Effector CD8-positive, alpha-beta T cell (primary cell): ENCODE measurements at places on chromosomes 6 and 20.

- DNase-seq = no peak
These were observed 26.5 kb downstream of the COL11A2 start for GRCh38 chr6:33165581-33166258.

GRCh38 chr6:133355922-133356321 is 114.8 kb downstream of the EYA4 start:
- DNase-seq = no peak

DNA sequence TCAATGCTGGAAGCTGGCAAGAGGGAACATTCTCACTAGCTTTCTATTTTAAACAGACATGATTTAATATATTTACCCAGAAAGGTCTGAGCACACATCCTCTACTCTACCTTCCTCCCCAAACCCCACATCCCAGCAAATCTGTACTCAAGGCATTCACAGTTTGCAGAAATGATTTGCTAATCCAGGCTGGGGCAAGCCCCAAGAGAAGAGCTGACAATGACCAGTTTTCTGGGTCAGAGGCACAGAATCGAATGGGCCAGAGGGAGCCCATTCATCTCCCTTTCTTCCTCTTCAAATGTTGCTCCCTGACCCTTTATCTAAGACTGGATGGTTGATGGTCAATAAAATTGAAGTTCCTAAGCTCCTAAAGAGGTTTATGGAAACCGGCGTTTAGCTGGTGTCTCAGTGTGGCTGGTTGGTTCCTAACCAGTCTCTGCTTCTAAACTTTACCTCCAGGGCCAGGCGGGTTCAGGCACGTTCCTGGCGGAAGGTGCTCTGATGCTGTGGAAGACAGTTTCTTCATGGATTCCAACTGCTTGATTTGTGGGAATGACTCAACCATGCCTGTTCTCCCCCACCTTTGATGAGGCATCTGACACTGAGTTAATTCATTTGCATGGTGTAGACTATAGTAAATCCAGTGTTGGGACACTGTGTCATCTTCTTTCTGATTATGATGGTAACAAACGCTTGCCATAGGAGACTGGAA is 96.4 kb upstream of the IYD start:
- DNase-seq = no peak

GRCh38 chr6:169812257-169812644 is 60.8 kb downstream of the ERMARD start:
- no peak for DNase-seq

DNA sequence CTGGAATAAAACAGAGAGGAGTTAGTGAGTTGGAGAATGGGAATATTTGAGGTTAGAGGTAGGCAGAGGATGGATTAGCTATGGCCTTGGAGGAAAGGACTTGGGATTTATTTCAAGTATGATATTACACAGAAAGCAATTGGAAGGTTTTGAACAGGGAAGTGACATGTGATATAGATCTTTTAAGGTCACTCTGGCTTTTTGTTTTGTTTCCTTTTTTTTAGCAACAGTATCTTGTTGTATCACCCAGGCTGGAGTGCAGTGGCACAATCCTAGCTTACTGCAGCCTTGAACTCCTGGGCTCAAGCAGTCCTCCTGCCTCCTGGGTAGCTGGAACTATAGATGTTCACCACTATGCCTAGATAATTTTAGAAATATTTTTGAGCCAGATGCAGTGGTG is 190.3 kb downstream of the UTRN start:
- DNase-seq = no peak

- DNase-seq = no peak
These were observed 291.8 kb upstream of the MARCKS start for GRCh38 chr6:113565306-113565705.

DNA sequence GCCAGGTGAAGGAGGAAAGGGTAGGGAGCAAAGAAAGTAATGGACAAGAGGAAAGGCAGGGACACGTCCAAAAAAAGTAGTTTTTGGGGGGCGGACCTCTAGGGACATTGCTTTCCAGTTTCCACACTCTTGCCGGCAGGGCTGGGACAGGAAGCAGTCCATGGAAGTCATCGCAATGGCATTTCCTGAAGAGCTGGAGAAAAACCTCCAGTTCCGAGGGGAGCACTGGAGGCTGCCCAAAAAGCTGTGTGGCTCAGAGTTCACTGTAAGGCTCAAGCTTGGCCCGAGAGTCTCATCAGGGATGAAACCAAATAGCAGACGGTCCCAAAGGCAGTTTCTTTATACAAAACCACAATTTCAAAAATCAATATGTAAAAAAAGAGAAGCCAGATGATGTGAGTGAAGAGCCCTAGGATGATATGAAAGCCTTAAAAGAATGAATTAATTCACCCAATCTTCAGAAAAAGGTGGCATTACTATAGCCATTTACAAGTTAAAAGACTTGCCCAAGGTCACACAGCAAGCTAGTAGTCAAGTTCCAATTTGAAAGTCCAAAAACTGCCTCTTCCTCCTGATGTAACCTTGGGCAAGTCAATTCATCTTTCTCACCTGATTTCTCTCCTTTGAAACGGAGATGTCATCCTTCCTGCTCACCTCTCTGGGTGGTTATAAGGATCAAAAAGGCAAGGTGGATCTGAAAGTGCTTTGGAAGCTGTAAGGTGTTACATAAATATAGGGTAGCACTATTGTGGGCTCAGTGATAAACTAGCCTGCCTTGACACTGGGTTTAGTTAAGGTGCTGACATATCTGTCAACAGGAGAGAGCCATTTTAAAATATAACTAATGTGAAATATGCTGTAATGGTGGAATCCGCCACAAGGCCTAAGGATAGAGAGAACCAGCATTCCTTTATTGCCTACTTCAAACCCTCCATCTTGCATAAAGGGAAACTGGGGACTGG is 9.1 kb downstream of the BCL2L1 start:
- DNase-seq = no peak

GRCh38 chr6:152948150-152948768 is 34.6 kb downstream of the FBXO5 start:
- no peak for DNase-seq

GRCh38 chr6:12890171-12890790 is 173.7 kb downstream of the PHACTR1 start:
- no peak for DNase-seq

- DNase-seq = no peak
These were observed 9.5 kb upstream of the RAMACL start for GRCh38 chr6:166595949-166596348.

DNA sequence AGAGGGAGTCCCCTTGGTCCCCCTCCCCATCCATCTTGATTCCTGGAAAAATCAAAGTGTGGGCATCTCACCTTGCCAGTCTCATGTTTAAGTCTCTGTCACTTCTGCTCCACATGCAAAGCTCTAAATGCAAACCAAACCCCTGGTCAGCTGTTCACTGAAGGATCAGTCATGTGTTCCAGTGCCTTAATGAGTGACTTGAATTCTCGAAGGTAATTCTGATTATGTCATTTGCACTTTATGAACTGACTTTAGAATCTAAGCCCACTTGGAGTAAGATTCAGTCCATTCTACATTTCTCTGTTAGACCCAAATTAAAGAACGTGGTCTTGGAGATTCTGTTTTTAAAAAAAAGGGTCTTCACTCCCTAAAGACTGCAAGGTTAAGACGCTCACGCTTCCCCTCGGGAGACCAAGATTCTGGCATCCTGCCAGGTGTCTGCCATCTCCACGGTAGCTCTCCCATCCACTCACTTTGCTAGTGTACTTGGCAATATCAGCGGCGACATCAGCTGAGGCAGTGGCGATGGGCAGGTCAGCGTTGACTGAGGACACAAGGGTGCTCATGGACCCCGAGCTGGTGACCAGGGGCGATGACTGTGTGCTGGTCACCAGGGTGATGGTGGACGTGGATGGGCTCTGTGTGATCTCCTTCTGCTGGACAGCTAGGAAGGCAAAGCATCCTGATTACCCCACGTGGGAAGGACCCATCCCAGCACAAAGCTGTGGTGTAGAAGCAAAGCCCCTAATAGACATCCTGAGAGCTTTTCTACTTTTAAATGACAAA is 120.5 kb downstream of the ZMYND8 start:
- DNase-seq = no peak

DNA sequence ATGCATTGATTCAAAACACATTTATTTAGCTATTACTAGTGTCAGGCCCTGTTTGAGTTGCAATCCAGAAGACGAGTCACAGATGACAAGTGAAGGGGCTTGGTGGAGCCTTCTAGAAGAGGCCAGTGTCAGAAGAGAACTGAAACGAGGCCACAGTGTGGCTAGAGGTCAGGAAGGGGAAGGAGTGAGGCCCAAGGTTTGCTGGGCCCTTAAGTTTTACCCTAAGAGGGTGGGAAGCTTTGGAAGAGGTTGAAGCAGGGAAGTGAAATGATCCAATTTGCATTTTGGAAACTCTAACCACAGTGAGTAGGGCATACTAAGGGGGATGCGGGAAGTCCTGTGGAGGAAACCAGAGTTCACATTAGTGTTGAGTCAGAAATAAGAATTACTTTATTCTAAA is 25.0 kb downstream of the TTK start:
- DNase-seq = no peak

GRCh38 chr20:25675161-25675560 is 21.5 kb downstream of the ZNF337 start:
- DNase-seq = no peak

DNA sequence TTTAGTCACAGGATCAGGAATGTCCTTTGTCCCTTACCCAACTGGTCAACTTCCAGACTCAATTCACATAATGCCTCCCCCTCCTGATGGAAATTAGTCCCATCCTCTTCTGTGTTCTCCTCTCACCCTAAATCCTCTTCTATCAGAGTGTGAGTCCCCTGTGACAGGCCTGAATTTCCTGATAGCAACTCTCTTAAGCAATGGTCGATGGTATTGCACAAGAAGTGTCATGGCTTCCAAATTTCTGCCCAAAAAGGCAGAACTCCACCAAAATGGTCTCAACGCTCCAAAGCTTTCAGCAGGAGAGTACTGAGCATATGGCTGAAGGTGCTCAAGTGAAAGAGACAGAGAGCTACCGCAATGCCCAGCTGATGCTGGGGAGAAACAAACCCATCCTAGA is 2.4 kb downstream of the PREP start:
- DNase-seq = no peak

GRCh38 chr6:44475779-44476434 is 88.4 kb downstream of the CDC5L start:
- DNase-seq = peak; percentile 45

DNA sequence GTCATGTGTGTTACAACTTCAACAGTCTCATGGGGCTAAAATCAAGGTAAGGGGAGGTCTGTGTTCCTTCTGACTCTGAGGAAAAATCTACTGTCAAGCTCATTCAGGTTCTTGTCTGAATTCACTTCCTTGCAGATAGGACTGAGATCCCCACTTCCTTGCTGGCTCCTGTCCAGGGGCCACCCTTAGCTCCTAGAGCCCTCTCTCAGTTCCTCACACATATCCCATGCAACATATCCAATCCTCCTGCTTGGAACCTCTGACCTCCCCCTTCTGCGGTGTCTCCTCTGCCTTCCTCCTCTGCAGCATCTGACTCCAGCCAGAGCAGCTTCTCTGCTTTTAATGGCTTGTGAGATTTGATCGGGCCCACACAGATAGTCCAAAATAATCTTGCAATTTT is 27.1 kb upstream of the MICB start:
- no peak for DNase-seq

DNA sequence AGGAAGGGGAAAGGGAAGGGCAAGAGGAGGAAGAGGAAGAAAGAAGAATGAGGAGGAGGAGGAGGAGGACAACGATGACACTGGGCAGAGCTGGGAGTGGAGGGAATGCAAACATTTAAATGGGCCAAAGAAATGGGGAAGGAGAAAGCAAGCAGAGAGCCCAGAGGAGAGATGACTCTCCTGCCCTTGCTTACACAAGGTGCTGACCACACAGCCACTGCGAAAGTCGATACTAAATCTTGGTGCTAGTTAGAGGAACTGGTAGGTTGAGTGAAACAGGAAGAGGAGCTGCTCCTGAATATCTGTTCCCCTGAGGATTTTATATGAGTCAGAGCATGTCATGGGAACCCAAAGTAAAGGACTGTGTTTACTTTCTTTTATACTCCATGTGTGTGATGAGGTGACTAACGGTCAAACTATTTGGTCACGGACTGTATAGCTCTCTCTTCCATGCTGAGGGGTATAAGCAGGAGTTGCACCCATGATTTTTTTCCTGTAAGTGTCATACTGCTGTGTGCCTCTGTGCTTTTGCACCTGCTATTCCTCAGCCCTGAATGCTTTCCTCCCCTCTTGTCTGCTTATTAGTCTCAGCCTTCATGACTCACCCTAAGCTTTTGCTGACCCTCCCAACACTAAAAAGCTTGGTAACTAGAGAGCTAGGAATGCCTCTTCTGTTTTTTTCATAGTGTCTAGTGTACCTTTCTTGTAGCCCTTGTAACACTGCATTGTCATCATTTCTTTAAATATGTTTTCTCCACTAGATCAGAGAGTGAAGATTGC is 9.5 kb upstream of the PAQR8 start:
- no peak for DNase-seq

- no peak for DNase-seq
These were observed 233.5 kb upstream of the TAB2 start for GRCh38 chr6:149084026-149084425.

DNA sequence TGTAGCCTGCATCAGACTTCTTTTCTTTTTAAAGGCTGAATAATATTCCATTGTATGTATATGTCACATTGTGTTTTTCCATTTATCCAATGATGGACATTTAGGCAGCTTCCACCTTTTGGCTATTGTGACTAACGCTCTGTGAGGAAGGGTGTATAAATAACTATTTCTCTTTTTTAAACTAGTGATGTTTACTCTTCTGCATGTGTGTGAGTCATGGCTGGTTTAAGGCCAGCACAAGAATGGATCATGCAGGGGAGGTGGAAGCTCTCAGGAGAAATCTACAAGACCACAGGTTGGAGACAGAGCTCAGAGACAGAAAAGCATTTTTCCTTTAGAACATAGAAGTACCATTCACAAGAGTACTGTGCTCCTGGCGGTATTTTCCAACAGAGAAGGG is 307.2 kb downstream of the SOX4 start:
- no peak for DNase-seq

GRCh38 chr6:128836761-128837160 is 46.2 kb upstream of the LAMA2 start:
- no peak for DNase-seq
